ENCODE measurements at places on chromosomes 4 and X.

DNA sequence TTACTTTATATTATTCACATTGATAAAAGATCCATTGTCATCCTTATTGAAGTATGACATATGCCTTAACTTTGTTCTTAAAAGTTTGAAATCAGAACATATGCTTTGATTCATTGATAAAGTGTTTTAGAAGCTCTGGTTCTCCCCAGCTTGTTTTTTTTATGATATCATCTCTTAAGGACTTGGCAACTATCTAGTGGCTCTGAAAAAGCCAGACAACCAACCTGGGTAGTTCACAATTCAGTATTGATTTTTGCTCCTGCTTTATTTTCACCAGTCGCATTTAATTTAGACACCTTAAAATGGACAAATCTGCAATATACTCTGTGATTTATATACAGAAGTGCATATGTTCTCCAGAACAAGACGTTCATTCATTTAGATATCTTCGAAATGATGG is 70.1 kb downstream of the GRIA2 start:
- DNase-seq = no peak

DNA sequence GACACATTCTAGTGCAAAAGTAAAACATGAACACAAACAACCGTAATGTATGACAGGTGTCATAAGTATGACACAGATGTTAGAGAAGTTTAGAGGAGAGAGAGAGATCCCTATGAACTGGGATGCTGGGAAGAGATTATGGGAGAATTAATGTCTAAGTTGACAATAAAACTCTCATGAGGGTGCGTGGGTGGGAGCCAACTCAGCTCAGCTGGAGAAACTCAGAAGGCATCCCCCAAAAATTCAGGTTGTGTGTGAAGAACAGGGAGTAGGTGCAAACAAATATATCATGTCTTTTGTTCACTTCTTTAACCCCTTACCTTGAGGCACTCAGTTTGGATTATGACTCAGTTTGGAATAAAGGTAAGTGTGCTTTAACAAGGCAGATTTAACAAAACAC is 484.1 kb downstream of the INPP4B start:
- DNase-seq = no peak

- DNase-seq = no peak
Observed at GRCh38 chr4:146442801-146443200, 78.9 kb downstream of the SLC10A7 start.

- DNase-seq = no peak
Observed at GRCh38 chr4:2820216-2820982, 23.2 kb upstream of the ADD1 start.

DNA sequence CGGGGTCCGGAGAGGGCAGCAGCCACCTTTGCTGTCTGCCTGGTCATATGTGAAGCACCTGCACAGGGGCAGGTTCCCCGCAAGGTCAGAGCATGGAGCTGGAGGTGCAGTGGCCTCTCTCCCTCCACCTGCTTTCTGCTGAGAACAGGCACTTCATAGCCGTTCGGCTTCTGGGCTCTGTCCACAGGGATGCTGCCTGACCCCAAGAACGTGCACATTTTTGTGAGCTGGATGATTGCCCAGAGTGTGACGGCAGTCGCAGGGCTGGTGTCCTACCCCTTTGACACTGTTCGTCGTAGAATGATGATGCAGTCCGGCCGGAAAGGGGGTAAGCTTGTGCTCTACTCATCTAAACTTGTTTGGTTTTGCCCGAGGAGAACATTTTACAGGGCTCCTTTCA is 2.5 kb downstream of the SLC25A4 start:
- no peak for DNase-seq

- DNase-seq = no peak
Observed at GRCh38 chrX:29530501-29530900, 684.9 kb upstream of the MAGEB2 start.

DNA sequence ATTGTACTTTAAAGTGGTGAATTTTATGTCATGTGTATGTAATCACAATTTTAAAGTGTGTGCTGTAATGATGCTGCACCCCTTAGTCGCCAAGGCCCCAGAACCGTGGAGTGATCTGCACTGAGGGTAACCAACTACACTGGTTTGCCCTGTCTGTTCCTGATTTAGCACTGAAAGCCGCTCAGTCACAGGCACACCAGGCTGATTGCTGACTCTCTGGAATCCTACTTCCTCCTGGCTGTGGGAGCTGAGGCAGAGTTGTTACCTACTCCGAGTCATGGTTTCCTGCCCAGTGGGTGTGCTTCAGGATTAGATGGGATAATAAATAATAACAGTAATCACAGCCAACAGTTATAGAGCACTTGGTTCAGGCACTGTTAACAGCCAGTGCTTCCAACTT is 645.4 kb downstream of the BCOR start:
- DNase-seq = no peak

- DNase-seq = no peak
Observed at GRCh38 chrX:54230435-54231148, 47.5 kb upstream of the FAM120C start.

Measured in T-helper 1 cell (primary cell).